ENCODE measurements at places on chromosomes 16 and 17.

DNA sequence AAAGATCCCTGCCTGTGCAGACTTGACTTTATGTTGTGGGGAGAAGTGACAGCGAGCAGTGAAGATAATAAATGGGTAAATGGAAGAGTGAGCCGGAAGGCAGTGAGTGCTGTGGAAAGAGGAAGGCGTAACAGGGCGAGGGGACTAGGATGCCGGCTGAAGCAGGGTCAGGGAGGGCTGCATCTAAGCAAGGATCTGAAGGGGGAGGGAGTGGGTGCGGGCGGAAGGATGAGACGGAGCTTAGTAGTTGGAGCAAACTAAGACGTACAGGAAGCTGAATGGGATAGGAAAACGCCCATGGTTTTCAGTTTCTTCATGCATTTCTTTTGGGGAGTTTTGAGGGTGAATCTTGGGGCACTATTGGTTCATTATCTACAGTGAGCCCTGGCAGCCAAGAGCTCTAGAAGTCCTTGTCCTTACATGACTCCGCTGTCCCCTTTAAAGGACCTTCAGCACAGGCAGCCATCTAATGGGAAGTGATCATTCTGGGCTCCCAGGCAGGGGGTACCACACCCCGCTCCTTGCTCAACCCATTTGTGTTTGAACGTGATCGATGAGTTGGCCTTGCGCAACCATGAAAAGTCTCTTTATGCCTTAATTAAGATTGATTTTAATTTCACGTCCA is 10.4 kb upstream of the NAT9 start:
- no peak for DNase-seq

DNA sequence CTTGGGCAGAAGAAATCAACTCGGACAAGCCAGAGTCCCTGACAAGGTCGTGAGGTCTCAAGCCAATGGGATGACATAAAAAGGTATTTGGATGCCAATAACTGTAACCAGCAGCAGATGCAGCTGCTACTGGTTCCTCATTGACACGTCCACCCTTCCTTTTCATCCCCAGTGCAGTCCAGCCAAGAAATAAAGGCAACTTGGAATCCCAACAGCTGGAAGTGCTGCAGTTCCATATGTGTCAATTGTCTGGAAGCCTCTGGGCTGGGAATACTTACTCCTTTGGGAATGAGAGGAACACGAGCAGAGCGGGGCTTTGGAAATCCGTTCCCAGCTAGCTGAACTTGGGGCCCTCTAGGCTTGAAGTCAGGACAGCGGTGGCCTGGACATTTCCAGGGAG is 360.4 kb upstream of the ZFHX3 start:
- no peak for DNase-seq

GRCh38 chr16:12417030-12417814 is 386.5 kb downstream of the CPPED1 start:
- DNase-seq: no peak

GRCh38 chr16:12087901-12088421 is 111.4 kb downstream of the SNX29 start:
- DNase-seq: no peak

DNA sequence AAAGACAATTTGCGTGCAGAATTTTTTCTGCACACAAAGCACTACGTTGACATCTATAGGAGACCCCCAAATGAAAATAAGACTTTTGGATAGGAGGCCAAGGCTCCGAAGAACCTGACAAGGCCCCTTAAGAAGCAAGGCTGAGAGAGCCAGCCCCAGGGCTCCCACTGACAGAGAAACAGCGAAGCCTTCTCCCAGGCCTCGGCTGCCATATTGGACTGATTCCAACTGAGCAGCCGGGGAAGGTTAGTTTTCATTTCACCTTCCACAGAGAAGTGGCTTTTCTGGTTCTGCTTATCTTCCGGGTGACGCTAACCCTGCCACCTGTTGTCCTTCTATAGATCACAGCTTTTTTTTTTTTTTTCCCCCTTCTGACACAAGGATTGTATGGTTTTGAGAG is 356.7 kb downstream of the SOX9 start:
- no peak for DNase-seq

- DNase-seq: no peak
Measured at GRCh38 chr17:50708050-50709000, 611 bp upstream of the ANKRD40 start.

GRCh38 chr16:21645261-21645721 is 7.1 kb downstream of the IGSF6 start:
- no peak for DNase-seq

DNA sequence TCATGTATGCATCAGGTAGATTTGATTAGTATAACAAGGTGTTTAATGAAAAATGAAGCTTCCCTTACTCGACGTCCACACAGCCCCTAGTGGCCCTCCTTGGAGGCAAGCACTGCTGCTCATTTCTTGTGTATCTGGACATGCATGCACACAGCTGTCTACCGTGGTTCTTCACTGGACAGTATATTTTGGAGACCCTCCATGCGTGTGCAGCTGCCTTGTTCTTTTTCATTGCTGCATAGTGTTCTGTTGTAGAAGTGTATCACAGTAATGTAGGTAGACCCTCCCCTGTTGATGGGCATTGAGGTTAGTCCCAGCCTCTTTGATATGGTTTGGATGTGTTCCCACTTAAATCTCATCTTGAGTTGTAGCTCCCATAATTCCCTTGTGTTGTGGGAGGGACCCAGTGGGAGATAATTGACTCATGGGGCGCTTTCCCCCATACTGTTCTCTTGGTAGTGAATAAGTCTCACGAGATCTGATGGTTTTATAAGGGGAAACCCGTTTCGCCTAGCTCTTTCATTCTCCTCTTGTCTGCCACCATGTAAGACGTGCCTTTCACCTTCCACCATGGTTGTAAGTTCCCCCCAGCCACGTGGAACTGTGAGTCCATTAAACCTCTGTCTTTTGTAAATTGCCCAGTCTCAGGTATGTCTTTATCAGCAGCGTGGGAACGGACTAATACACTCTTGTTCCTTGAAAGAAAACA is 6.3 kb downstream of the CMIP start:
- no peak for DNase-seq

DNA sequence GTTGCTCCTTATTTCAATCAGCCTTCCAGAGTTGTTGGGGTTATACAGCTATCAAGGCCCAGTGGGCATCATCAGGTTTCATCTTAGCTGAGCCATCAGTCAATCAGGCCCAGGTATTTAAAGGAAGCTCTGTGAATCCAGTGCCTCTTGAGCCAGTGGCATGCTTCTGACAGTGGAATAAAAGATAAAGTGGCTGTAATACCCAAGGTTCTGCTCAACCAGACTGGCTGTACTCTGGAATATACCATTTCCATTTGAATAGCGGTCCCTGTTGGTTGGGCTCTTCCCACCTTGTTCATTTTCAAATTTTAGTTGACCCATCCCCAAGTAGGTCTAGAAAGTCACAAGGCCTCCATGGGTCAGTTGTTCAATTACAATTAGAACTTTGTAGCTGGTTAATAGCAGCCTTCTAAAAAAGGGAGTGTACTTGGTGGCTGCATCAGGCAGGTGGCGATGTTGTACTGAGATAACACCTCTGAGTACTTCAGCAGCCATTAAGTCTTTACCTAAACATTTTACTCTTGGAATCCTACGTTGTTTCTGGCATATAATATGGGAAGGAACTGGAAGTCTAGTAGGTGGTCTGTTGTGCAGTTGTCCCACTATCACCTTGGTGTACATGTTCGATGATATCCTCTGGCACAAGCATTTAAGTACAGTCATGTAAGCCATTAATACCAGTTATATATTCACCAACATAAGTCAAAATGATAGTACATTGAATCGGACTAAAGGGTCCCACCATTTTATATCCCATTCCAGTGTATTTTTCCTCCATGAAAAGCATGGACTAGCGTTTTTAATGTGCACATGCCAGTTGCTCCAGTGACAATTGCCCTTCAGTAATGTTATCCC is 294.1 kb downstream of the BCAS3 start:
- no peak for DNase-seq

DNA sequence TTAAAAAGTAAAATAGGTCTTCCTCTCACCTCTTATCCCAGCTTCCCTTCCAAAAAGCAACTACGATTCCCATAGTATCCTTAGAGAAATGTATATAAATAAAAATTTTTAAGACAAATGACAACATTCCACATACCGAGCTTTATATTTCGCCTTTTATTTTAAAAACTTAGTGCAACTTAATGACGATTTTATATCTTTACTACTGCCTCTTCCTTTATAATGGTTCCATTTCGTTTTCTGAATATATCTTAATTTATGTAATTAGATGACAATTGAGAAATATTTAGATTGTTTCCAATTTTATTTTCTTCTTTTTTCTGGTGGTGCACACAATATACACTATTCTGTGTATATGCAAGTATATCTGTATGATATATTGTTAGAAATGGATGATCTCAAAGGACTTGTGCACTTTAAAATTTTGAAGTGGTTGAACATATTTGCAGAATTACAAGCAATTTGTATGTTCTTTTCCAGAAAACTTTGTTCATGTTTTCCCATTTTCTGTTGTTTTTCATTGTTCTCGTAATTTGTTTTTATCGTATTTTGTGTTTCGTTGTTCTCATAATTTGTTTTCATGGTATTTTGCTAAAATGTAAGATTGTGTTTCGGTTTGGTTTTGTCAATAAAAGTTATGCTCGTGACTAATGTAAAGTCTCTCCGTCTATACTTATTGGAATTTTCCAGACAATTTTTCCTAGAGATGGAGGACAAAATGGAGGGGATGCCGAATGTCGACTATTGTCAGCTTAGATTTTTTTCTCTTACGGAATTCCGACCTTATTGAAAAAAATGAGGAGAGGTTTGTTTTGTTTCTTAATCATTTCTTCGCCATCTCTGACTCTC is 20.4 kb upstream of the HOXB13 start:
- DNase-seq: no peak

- peak; percentile 61 for DNase-seq
Measured at GRCh38 chr17:48023400-48024148, 14.0 kb downstream of the COPZ2 start.

GRCh38 chr16:88462396-88462795 is 9.3 kb downstream of the ZFPM1 start:
- no peak for DNase-seq

- no peak for DNase-seq
Measured at GRCh38 chr16:9846362-9847099, 335.7 kb downstream of the GRIN2A start.

DNA sequence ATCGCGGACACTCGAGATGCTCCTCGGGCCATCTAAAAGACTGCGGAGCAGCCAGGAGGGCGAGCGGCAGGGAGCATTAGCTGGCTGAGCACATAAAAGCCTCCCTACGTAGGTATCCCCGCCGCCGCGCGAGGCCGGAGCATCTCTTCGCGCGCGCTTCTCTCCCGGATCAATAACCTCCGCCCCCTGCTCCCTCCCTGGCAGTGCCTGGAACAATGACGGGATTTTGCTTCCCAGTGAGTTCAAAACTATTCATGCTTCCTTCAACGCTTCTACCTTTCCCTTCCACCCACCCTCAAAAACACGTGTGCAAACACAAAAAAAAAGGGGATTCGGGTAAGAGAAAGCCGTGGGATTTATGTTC is 984 bp downstream of the CENPV start:
- no peak for DNase-seq

DNA sequence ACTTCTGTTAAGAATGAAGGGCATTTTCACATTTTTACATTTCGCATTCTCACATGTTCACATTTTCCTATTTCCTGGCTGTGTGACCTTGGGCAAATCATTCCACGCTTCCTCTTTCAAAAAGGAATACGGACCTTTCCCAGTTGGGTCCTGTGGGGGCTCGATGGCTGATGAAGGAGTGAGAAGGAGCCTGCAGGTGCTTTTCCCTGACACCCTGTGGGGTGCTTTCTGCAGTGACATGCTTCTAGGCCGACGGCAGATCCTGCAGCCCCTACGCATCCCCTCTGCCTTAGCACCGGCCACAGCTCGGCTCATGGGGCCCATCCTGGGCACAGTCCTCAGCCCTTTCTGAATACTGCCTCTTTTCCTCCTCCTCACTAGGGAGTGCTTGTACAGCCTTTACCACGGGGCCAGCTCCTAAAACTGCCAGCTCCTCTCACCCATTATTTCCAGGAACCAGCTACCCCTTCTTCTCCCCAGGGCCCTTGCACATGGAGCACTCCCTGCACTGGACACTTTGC is 91.0 kb downstream of the FOXL1 start:
- DNase-seq: no peak

DNA sequence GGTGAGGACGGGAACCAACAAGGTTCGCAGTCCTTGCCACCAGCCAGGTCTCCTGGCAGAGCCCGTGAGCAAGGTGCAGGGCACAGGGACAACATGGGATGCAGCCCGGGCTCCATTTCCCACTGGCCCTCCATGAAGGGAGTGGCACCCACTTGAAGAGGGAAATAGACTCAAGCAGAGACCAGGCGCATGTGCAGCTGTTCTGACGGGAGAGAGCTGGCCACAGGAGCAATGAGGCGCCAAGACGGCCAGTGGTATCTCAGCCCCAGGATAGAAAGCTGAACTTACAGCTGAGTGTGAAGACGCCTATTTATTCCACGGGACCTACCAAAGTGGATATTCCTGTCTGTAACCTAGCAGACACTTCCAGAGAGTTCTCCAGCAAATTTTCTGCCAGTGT is 8.2 kb upstream of the FOXJ1 start:
- DNase-seq: no peak

DNA sequence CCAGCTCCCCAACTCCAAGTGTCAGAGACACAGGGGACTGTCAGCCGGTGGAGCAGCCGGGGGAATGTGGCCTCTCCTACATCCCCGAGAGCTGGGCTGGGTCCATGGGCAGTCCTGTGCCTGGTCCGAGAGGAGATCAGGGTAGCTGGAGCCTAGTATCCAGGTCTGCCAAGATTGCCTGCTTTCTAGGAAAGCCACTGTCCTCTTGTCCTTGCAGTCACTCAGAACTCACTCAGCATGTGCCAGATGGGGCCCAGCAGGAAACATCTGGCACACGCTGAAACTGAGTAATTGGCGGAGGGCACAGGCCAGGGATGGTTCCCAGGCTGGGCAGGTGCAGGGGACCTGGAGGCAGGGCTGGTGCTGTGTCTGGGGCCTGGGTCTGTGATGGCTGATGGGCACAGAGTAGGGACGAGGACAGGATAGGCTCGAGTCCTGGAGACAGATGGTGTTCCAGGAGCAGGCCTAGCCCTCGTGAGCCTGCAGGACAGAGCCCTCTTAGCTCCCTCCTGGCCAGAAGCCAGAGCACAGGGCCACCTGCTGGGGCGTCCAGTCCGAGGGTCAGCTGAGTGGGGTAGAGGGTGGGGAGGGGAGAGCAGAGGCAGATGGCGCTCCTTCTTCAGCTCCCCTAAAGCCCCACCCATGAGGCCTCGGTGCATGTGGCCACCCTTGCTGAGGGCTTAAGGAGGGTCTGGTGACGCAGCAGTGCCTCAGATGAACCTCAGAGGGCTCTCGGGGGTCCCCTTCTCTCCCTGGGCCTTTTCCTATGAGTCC is 31.1 kb downstream of the ADCY7 start:
- no peak for DNase-seq

DNA sequence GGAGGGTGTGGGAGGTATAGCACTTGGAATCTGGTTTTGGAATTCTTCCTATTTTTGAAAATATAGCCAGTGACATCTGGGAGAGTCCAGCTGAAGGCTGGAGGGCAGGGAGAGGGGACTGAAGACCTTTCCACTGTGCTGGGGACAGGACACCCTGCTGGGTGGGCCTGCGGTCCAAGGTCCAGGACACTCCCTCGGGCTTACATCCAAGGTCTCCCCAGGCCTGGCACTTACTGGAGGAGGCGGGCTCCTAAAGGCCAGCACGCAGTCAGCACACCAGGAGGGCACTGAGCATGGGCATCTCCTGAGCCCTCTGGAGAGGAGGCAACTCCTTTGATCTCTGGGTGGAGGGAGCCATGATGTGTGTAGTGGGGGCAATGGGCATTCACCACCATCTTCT is 35.5 kb upstream of the ETV4 start:
- no peak for DNase-seq
